ENCODE measurements at places on chromosomes 6 and 20.
A peak's percentile ranks its signal among the peaks of the same experiment; 100 is the strongest.

- DNase-seq: no peak
Observed at GRCh38 chr20:37226889-37227288, 34.7 kb downstream of the GHRH start.

DNA sequence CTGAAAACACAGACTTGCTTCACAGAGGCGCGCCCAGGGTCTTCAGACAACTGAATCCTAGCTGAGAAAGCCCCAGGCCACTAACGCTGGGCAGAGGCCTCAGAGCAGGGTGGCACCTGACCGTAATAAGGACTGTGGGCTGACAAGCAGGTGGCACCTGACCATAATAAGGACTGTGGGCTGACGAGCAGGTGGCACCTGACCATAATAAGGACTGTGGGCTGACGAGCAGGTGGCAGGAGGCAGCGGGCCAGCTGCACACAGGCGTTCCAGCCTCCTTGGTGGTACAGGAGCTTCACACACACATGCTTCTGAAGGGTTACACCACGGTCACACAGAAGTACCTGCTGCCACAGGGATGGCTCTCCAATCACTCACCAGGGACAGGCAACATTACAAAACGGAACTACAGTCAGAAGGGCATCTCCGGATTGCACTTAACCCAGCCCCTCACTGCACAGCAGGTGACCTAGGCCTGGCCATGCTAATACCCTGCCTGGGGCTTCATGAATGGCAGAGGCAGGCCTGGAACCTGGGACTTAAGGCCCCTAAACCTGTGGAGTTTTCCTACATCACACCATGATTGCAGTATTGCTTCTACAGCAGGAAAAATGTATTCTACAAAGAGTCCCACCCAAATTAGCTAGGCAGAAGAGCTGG is 50.8 kb downstream of the PSMG4 start:
- DNase-seq: no peak

GRCh38 chr20:38178065-38178491 is 13.0 kb upstream of the TGM2 start:
- no peak for DNase-seq

DNA sequence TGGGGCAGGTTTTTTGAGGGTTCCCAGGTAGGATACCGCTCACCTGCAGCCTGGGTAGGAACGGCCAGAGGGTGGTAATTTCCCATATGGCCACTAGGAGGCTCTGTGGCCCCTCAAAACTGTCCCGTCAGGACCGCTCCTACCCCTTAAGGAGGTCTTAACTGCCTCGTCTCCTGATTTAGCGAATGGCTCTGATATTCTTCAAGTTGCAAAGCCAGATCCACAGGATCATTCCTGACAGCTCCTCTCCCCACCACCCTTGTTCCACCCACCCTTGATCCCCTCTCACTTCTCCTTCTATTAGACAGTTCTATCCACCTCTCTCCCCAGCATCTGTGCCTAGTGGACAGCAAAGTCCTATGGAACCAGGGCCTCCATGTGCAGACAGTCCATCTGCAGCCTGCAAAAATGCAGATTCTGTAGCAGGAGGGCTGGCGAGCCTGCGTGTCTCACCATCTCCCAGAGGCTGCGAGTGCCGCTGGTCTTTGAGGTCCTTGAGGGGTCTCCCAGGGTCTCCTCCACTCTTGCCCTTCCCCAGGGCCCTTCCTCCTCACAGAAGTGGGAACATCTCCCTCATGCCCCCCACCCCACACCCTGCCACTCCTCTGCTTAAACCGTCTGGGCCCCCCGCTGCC is 34.3 kb upstream of the ZBP1 start:
- peak; percentile 96 for DNase-seq

DNA sequence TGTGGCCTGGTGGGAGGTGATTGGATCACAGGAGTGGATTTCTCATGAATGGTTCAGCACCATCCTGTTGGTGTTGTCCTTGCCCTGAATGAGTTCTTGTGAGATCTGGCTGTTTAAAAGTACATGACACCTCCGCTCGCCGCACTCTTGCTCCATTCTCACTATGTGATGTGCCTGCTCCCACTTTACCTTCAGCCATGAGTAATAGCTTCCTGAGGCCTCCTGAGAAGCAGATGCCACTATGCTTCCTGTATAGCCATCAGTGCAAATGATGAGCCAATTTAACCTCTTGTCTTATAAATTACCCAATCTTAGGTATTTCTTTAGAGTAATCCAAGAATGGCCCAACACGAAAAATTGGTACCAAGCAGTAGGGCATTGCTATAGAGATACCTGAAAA is 34.5 kb downstream of the KIF16B start:
- no peak for DNase-seq

- no peak for DNase-seq
Observed at GRCh38 chr6:89037141-89037900, 43.2 kb upstream of the PNRC1 start.

GRCh38 chr20:51318058-51318949 is 224.2 kb downstream of the NFATC2 start:
- peak; percentile 81 for DNase-seq

GRCh38 chr20:37938181-37938750 is 35.3 kb downstream of the VSTM2L start:
- no peak for DNase-seq

- no peak for DNase-seq
Observed at GRCh38 chr20:36745234-36745926, 510 bp downstream of the NDRG3 start.

DNA sequence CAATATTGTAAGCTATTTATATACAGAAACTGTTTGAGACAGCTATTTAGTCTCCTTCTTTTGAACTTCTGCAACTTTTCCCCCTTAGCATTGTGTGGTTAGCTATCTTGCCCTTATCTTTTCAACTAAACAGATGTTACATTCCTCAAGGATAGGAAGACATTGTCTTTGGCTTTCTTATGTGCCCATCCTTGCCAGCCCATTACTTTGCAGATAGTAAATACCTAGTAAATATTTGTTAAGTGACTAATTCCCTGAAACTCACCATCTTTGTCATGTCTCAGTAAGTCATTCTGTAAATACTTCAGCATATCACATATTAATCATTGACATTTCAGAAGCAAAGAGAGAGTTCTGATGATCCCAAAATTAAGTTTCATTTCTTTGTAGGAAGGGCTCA is 69.1 kb upstream of the FLRT3 start:
- DNase-seq: no peak

DNA sequence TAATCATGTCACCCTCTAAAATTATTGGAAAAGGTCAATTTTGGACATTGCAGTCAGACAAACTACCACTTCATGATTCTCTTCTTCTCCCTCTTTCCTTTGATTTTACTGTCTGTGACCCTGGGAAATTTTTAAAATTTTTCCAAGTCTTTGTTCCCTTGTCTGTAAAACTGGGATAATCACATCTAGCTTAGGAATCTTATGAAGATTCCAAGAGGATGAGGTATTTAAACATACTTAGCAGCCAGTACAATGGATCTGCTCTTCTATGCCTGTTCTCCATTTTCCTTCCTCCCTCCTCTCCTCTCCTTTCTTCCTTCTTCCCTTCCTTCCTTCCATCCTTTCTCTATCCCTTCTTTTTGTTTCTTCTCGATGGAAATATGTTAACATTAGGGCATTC is 651.6 kb upstream of the MARCKS start:
- DNase-seq: no peak

- DNase-seq: peak; percentile 91
Observed at GRCh38 chr20:3407771-3408637, 535 bp upstream of the DNAAF9 start.

GRCh38 chr6:166097914-166098522 is 69.6 kb downstream of the TBXT start:
- DNase-seq: peak; percentile 85

DNA sequence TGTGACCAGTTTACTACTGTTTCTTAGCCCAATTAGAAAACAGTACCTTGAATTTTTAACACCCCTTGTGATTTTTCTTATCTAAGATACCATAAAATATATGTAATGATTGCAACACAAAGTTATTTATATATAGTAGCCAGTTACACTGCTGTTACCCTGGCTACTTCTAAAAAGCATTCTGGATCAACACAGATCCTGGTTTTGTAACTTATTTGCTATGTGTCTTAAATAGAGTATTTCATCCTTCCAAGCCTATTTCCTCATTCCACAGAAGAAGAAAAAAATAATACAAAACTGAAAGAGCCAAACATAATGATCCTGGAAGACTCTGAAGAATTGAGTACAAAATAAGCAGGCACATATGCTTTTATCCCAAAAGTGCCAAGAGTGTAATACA is 19.0 kb upstream of the GSTA4 start:
- DNase-seq: no peak

DNA sequence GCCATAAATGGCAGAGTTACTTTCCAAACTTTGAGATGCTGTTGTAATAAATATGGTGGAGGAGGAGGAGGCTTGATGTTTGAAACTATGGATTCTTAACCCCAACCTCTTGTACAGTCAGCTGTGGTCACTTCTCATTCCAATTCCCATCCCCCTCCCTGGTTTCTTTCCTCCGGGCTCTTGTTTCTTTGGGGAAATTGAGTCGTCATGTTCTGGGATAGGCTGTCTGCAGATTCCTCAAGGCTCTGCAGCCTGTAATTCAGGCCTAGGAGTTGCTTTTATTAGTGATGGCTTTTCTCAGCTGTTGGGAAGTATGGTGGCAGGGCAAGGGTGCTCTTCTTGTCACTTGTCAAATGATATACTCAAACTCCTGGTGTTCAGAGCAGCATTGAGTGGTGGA is 2.6 kb downstream of the PTK7 start:
- no peak for DNase-seq

- DNase-seq: peak; percentile 22
Observed at GRCh38 chr6:79762370-79762769, 131.2 kb downstream of the SH3BGRL2 start.

DNA sequence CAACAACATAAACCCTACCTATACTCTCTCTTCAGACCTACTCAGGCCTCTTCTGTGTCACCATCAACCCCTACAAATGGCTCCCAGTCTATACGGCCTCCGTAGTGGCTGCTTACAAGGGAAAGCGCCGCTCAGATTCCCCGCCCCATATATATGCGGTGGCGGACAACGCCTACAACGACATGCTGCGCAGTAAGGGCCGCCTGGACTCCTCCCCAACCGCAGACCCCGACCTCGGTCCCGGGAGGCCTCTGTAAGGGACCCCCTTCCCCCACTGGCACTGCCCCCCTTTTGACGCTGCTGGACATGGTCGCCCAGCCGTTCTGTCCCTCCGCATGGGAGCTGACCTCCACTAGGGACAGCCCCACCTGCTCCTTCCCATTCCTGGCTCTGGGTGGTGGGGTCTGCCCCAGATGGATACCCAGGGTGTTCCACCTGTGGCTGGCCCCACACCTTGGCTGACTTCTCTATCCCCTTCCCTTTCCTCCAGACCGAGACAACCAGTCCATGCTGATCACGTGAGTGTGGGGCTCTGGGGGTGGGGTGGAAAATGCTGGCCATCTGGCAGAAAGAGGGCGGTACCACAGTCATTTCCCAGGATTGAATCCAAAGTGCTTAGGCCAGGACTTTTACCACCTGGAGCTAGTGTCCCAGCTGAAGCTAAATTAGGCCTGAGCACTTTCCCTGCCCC is 25.0 kb downstream of the MYH7B start:
- no peak for DNase-seq

DNA sequence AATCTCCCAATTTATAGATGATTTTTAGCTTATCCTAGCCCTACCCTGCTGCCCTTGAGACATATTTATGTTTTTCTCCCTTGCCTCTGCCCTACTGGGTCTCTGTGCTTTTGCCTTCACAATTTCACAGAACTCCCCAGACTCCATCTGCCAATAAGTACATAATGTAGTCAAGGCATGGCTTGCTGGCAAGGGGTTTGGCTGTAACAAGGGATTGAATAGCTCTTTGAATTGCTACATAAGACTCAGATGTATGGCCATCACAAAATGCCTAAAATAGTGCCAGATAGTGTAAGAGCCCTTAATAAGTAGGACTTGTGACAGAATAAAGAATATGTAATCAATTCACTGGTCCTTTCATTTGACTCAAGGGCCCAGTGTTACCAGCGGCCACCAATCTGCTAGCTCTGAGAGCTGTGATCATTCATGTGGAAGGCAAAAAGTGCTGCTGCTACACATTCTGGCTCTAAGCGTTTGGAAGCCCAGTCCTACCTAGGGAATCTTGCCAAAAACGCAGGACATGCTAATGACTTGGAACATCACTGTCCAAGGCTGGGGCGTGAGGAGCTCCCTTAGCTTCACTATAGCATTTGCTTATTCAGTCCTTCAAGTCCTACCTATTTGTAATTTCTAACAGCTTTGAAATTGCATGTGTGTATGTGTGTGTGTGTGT is 20.5 kb downstream of the CLVS2 start:
- DNase-seq: no peak

- no peak for DNase-seq
Observed at GRCh38 chr20:1877609-1878200, 17.5 kb upstream of the SIRPA start.

DNA sequence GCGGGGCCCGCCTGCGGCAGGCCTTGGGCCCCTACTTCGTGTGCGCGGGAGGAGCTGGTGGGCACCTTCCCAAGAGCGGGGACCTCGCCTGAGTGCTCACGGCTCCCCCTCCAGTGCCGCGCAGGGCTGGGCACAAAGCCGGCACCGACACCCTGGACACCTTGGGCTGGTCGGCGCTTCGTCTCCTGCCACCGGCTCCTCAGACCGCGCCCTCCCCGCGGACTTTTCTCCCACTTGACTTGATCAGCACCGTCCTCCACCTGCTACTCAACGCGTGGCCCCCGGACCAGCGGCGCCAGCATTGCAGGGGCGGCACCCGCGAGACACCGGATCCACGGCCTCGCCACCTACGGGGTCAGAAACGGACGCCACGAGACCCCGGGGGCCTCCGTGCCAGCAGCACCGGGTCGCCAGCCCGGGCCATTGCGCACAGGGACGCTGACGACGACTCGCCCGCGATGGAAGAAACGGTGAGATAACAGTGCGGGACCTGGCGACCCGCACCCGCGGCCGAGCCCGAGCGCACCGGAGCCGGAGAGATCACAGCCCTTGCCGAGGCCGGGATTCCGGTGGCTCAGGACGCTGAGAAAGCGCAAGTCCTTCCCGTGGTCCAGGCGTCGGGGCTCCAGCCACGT is 154.2 kb downstream of the DLL1 start:
- no peak for DNase-seq

GRCh38 chr20:52365688-52366087 is 174.1 kb upstream of the ZFP64 start:
- no peak for DNase-seq

GRCh38 chr20:34022151-34022838 is 28.6 kb downstream of the RALY start:
- peak; percentile 56 for DNase-seq

GRCh38 chr6:142871910-142872331 is 73.1 kb downstream of the HIVEP2 start:
- no peak for DNase-seq

- DNase-seq: no peak
Observed at GRCh38 chr6:36032261-36032660, 4.7 kb downstream of the MAPK14 start.

- no peak for DNase-seq
Observed at GRCh38 chr6:117074672-117075071, 190.7 kb upstream of the VGLL2 start.
